ENCODE measurements at places on chromosomes 11 and 22.

- DNase-seq: no peak
These were observed 10.3 kb upstream of the GAS2 start for GRCh38 chr11:22656130-22656529.

DNA sequence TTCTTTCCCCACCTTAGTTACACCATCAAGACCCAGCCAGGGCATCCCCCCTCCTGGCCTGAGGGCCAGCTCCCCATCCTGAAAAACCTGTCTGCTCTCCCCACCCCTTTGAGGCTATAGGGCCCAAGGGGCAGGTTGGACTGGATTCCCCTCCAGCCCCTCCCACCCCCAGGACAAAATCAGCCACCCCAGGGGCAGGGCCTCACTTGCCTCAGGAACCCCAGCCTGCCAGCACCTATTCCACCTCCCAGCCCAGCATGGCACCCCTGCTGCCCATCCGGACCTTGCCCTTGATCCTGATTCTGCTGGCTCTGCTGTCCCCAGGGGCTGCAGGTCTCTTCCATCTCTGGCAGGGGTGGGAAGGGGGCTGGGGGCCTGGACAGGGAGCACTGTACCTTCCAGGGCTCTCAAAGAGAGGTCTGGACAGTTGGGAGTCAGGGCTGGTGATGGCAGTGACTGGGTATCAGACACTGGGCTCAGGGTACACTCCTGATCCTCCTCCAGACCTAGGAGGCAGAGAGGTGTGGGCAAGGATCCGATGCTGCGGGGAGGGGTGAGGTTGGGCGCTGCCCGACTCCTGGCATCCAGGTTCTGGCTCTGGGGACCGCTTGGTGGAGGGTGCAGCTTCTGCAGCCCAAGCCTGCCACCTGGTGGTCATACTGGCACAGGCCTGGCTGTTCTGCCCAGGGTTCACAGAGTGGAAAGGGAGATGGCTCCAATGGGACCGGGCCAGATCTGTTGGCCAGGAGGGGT is at the start of gene UPK2:
UPK2 (plus strand) TSS at position 205 of the 753 bp plus-strand sequence; CDS start at position 258, 53 bp downstream.
- peak; percentile 90 for DNase-seq

DNA sequence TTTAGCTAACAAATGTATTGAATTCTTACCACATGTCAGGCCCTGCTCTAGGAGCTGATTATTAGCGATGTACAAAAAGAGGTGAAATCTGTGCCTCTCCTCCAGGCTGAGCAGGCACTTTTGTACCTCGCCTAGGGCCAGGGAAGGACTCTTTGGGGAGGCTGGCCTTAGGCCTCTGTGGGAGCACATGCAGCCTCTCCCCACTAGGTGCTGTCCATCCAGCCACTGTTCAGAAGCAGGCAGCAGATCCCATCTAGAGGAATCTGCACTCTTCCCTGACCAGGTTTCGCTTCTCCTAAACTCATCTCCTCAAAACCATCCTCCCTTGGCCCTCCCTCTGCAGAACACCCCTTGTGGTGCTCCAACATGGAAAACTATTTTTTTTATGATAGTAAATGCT is 51.9 kb upstream of the WT1 start:
- no peak for DNase-seq

DNA sequence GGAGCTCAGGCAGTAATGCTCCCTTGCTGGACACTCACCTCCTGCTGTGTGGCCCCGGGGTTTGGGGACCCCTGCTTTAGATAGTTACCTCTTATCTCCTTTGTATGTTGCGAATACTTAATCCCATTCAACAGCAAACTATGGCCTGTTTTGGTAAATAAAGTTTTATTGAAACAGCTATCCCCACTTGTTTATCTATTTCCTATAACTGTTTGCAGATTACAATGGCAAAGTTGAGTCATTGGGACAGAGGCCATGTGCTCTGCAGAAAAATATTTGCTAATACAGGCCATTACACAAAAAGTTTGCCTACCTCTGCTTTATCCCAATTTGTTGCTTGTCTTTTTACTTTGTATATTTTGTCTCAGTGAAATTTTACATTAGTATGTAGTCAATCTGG is 68.4 kb downstream of the CACNA1I start:
- DNase-seq: no peak

GRCh38 chr11:113904379-113905101 is at the start of gene HTR3B:
HTR3B (plus strand) TSS chr11:113904796; CDS start chr11:113904934, 138 bp downstream.
- no peak for DNase-seq

GRCh38 chr22:49992921-49993648 is 19.5 kb downstream of the IL17REL start:
- DNase-seq: peak; percentile 80

- DNase-seq: no peak
These were observed 213.7 kb downstream of the TBC1D22A start for GRCh38 chr22:46976143-46976542.

DNA sequence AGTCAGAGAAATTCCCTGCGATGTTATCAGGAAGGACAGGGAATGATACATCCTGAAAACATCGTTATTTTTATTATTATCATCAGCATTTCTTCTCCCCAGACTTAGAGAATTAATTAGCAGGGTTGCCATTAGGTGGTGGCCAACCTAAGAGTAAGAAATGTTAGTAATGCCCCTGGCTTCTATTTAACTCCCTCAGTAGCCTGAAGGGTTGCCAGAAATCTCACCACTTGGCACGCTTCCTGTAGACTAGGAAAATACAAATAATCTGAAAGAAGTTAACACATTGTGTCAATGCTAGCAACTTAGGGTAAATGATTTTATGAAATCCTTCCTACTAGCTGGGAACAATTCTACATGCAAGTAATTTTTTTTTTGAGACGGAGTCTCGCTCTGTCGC is 45.5 kb downstream of the ENDOD1 start:
- DNase-seq: no peak

- DNase-seq: no peak
These were observed 13.7 kb upstream of the CDKN1C start for GRCh38 chr11:2899080-2899783.

DNA sequence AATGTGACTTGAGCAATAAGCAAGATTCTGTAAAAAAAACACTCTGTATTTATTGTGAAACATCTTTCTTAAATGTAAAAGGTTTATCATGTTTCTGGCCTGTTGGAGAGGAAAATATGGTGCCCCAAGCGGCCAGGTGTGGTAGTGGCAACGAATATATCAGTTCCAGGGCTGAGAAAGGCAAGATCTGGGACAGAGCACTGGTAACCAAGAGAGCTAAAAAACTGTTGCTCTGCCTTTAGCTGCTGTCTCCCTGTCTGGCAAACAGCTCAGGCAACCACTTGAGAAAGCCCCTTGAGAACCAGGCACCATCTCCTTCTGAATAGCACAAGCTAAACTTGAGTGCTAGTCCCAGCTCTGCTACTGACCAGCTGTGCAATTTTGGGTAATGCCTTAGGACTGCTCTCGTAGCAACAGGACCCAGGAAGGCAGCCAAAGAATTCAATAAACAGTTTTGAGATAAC is 129.9 kb downstream of the KCNC1 start:
- DNase-seq: no peak

GRCh38 chr11:67645521-67646461 is 4.7 kb downstream of the ACY3 start:
- no peak for DNase-seq

DNA sequence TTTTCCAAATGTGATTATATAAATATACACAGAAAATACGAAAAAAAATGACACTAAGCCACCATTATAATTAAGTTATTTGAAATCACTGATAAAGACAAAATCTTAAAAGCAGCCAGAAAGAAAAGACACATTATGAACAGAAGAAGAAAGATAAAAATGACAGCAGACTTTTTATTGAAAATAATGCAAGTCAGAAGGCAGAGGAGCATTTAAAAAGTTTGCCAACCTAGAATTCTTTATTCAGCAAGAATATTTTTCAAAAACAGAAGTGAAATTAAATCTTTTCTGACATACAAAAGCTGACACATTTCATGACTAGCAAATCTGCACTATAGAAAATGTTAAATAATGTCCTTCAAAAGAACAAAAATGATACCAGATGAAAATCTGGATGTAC is 77.8 kb downstream of the CD82 start:
- no peak for DNase-seq

- no peak for DNase-seq
These were observed 94.2 kb downstream of the FCHSD2 start for GRCh38 chr11:73047773-73048371.

DNA sequence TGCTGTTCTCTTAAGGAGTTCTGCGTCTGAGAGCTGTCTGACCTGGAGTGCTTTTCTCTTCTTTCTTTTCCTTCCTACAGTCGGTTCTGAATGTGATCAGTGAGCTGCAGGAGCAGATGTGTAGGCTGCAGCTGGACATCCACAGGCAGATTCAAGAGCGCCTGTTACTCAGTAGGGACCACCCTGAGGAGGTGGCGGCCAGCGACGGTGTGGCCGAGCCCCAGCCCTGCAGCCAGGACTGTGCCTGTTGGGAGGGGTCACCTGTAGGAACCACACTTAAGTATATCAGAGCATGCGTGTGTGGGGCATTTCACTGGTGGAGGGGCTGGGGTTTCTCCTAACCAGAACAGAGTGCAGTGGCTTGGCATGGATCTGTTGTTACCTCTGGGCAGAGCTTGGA is 56.3 kb downstream of the CYB5R2 start:
- DNase-seq: no peak

- DNase-seq: no peak
These were observed 323.3 kb upstream of the ZC3H12C start for GRCh38 chr11:109769858-109770257.

DNA sequence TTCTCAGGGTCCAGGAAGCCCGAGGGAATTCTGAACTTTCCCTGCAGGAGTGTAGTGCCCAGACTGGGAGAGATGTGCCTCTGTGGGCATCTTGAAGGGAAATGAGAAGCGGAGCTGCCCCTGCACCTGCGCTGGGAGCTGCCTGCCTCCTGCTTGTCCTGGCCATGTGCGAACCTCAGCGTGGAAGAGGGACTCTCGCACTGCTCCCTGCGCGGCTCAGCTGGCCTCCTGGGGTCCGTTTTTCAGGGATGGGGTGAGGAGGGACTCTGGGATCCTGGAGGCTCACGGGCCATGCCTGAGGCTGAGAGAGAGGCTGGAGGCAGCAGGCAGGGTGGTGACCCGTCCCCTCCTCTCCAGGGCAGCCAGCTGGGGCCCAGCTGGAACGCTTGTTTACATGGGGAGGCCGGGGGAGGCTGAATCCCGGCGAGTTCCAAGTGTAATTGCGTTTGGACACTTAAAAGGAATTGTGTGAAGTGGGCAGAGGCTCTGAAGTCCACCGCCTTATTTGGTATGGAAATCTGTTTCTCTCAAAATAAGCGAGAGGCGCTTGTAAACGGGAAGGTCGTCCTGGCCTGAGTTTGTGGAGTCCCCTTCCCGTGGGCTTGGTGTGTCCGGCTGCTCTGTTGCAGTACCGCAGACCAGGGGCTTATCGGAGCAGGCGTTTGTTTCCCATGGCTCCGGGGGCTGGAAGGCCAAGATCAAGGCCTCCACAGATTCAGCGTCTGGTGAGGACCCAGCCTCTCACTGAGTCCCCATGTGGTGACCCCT is 1.2 kb upstream of the MRGPRF start:
- DNase-seq: no peak

- no peak for DNase-seq
These were observed 27.2 kb downstream of the PHLDB1 start for GRCh38 chr11:118634431-118635236.

DNA sequence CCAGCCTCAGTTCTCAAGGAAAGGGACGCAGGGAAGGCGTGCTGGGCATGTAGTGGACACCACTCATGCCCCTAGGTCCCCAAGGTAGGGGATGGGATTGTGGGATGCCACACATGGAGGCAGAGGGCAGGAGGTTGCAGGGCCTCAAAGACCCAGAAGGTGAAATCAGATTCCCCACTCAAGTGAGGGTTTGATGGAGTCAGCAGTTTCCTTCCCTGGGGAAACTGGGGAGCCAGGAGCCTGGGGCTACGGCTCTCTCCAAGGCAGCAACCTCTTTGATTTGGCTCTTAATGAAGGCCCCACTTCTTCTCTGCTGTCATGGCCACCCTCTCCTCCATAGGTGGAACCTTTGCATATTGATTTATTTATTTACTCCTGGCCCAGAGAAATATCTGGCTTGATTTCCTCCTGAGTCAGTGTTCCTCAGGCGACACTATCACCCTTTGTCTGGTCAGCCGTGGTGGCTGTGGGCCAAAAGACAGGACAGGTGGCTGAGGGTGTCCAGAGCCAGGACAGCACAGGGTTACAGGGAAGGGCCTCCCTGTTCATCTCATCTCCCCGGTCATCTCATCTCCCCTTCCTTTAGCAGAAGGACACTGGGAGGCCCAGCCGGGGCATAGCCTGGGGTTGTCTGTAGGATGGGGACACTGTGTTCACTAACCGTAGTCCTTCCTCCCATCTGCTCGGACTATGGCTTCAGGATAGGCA is 9.6 kb downstream of the GNAZ start:
- DNase-seq: no peak

DNA sequence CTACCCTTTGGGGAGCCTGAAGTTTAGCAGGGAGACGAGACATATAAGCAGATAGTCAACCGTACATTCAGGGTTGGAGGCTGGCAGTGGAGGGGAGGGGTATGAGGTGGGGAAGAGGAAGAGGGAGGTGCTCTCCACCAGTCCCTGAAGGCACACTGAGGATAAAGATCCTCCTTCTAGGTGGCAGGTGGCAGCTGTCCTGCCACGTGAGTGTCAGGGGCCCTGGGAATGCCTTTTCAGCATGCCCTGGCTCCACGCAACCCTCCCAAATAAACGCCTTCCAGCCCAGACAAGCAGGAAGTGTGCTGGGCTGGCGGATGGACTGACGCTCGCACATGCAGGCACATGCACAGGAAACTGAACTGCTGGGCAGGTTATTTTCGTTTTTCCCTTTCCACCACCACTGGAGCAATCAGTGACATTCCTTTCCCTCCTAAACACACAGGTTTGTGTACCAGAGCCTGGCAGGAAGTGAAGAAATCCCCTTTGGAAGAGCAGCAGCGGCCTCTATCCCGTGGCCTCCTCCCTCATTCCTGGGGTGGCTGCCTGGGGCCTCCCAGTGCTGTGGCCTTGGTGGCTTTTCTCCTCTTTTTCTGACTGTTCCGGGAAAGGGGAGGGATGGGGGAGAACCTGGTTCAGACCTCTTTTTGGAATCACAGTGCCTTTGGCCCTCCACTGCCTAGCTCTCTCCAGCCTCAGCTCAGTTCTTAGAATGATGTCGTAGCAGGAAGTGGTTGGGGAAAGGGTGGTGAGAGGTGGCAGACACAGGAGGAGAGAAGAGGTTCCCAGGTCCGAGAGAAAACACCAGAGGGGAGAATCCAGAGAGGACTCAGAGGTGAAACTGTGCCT is 157.0 kb upstream of the TIMP3 start:
- peak; percentile 56 for DNase-seq

GRCh38 chr11:13135385-13136271 is 126.5 kb downstream of the RASSF10 start:
- no peak for DNase-seq
